Neural crest cell (in vitro differentiated cells): ENCODE measurements at places on chromosomes 2 and 18.

DNA sequence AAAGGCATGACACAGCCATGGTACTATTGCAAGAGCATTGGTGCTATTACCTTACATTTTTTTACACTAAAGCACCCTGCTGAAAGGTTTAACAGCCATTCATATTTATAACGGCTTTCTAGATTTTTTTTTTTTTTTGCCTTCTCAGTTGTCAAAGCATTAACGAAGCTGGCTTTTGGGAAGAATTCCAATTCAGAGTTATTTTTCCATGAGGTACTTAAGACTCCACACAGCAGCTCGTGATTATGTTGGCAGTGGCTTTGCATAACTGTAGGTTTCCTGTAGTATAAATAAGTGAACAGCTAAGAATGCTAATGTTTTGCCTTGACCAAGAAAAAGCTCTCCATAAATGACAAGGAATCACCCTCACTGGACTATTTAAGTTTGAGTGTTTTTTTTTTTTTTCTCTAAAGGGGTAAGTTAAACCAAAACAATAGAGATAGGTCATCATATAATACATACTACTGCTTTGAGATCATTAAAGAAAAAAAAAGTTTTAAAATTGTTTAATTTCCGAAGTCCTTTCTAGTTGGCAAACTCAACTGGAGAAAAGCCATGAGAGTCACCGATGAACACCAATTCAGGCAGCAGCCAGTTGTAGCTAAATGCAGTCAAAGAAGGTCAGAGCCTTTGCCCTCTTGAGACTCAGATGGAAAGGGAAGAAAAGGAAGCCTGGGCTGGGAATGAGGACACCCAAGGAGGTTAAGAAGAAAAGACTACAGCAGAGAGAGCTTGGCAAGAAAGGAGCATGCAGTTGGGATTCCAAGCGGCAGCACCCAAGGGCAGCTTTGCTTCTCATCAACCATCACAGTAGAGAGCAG lies 187.4 kb upstream of the NCKAP5 start:
- no peak for DNase-seq

DNA sequence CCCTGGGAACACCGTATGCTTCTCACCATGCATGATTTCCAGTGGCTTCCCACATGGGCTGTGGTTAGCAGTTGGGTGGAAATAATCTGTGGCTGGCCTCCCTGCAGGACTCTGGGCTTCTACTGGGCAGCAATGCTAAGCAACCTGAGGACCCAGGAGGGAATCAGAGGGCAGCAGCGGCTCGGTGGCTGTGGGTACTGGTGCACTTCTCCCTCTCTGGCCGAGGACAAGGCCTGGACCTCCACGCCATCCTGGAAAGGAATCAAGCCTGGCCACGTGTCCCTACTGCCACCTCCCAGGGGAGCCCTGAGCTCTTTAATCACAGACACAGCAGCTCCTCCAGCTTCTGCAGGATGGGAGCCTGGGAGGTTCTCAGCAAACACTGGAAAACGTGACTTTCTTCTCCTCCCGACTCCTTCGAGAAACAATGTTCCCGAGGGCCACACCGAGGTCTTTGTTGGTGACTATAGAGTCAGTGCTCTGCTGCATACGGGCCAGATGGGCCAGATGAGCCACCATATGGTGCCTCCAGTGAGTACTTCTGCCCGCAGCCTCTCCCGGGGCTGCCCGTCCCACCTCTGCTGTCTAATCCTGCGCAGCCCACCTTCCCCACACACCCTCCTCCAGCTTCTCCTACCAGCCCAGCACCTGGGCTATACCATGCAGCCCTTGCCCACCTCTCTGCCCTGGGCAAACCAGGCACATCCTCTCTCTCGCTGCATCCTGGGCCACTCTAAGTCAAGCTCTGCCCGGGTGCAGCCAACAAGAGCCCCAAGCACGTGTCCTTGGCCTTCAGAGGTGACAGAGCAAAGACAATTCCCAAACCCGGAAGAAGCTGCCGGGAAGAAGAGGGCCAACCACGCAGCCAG lies 42.8 kb upstream of the OTOS start:
- no peak for DNase-seq

DNA sequence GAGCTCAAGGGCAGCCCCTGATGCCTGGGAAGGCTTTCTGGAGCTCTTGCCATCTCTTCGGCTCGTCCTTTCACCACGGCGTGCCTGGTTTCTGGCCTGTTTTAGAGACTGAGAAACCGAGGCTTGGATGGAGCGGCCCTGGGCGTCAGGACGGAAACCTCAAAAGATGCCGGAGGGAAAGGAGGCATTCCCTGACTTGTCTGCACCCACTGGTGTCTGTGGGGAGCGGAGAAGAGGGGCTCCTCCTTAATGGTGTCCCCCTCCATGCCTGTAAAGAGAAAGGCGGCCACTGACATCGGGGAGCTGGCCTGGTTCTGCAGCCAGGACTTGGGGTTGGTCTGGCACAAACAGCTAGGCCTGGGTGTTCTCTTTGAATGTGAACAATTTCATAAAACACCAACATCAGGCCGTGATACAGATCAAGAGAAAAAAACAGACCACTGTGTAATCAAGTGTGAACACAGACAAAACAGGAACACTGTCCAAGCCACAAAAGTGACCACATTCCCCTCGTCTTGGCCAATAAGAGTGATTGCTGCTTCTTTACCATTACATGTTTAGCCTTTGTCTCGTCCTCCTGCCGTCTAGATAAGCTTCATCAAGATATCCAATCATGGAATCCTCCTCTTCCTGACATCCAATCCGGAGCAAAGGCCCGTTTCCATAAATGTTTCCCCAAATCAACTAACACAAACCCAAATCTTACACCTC lies 633 bp upstream of the ILKAP start:
- no peak for DNase-seq

GRCh38 chr2:28547223-28547860 lies 51.5 kb downstream of the PLB1 start:
- no peak for DNase-seq

GRCh38 chr2:76332871-76333270 lies 622.2 kb upstream of the GCFC2 start:
- DNase-seq: no peak

DNA sequence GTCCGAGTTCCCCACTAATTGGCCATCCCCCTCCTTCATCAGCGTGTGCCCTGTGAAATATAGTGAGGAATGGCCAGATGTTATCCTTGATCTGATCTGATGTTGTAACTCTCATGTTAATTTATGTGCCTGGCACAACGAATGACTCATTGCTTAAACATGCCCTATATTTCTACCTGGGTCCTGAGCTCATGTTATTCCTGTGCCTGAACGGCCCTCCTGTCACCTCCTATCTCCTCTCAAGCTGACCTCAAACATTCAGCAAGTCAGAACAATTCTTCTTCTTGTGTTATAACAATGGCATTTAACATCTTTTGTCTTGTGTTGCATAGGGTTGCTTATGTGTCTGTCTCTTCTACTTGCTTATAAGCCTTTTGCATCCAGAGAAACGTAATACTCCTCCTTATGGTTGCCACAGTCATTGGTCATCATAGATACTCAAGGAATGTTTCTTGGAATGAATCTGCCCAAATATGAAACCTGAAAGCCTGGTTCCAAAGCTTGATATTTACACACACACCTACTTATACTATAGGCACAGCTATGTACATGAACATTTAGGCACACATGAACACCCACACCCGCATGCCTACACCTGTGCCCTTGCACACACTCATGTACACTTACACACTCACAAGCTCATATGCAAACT lies 80.2 kb upstream of the PHLPP1 start:
- no peak for DNase-seq

GRCh38 chr2:201962774-201963562 lies 70.7 kb upstream of the FZD7 start:
- peak; percentile 33 for DNase-seq

DNA sequence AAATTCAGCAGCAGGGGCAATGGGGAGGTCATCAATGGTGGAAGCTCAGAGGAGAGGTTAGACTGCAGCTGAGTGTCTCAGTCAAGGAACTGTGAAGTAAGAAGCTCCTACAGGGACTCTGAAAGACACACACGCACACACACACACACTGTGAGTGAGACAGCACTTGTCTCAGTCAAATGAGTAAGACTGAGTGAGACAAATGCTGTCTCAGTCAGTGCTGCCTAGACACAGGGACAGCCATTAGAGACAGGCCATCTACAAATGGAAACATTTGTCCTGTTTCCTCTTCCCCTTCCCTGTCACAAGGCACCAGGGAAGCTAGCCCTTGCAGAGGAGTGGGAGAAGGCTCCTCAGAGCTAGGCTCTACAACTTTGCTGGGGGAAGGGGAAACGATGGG lies 577.4 kb upstream of the GCFC2 start:
- DNase-seq: no peak

GRCh38 chr2:231614559-231615057 lies 21.9 kb downstream of the TEX44 start:
- no peak for DNase-seq

DNA sequence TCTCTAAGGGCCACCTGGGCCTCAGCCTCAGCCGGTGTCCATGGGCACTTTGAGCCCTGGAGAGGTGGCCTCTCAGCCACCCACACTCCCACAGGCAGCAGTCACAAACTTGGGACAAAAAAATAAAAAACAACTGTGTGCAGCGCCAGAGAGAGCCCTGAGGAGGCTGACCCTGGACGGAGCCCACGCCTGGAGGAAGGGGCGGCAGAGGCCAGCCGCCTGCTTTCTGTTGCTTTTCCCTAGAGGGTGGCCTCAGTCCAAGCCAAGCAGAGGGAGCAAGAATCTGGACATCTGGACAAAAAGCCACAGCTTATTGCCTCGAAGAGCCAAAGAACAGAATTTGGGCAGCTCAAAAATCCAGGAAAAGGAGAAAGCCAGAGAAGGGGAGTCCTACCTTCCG lies 43.3 kb upstream of the LDLRAD4 start:
- no peak for DNase-seq

- DNase-seq: no peak
Observed at GRCh38 chr18:25647404-25647803, 295.4 kb upstream of the ZNF521 start.

- DNase-seq: no peak
Observed at GRCh38 chr2:689237-689636, 12.0 kb upstream of the TMEM18 start.

DNA sequence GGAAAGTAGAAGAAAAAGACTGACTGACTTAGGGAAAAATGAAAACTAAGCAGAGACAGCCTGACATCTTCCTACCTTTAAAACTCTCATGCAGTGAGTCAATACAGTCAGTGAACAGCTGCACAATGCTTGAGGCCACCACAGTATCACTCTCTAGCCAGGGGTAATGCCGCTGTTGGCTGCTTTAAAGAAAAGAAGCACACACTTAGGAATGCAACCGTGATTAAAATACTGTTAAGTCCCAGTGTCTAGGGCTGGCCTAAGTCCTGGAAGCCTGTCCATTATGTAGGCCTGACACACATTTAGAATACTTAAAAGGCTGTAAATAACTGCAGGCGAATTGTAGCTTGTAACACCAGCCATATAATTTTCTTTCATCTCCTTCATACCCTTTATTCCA lies 50.7 kb downstream of the SIGLEC15 start:
- no peak for DNase-seq

GRCh38 chr2:220509096-220509757 lies 881.8 kb downstream of the SLC4A3 start:
- no peak for DNase-seq

DNA sequence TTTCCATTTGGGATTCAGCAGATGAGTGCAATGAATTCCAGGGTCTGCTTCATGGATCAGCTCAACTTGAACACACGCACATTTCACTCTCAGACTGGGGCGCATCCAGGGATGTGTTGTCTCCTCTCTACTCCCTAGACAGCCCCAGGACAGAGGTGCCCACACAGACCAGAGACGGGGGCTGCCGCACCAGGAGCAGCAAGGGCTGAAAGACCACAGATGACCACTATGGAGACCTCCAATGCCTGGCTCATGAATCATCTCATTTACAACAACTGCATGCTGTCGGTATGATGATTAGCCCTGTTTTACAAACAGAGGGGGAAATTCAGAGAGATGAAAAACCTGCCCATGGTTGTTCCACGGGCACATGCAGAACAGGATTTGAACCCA lies 63.1 kb downstream of the CYP26B1 start:
- DNase-seq: no peak

DNA sequence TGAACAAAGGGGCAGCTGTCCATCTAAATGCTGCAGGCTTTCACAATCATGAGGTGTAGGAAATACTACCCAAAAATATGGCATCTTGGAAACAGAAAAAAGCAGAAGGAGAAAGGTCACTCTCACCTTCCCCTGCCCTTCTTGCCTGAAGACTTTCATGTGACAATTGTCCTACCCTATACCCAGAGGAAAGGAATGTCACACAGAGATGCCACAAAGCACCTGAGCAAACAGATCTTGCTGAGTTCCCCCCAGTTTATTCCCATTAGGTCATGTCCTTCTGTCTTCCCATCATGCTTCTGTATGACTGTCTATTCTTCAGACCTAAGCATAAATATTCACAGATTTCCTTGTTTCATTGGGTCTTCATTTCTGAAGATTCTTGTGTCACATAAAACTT lies 116.6 kb upstream of the MSH6 start:
- no peak for DNase-seq

GRCh38 chr18:12028040-12028628 lies 46.8 kb downstream of the IMPA2 start:
- no peak for DNase-seq

GRCh38 chr2:72665448-72665847 lies 160.4 kb downstream of the EXOC6B start:
- no peak for DNase-seq

DNA sequence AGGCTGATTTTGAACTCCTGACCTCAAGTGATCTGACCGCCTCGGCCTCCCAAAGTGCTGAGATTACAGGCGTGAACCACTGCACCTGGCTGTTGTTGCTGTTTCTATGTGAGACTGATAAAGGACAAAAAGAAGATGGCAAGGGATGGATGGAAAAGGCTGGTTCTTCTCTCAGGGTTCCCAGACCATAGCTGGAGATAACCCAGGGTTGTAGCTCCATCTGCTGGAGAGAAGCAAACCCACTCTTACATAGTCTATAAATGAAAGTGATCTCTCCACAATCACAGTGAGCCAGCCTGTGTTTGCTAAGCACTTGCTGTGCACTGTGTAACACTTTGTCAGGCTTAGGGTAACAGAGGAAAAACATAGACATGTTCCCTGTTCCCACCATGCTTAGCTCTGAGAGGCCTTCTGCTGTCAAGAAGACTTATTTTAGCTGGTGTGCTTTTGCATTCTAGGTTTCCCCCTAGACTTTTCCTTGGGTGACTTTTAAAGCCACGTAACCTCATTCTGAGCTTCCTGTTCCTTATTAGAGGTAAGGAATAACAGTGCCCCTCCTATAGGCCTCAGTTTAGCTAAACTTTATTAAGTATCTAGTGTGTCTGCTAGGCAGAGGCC lies 49.7 kb downstream of the LIMS1 start:
- DNase-seq: peak; percentile 55

DNA sequence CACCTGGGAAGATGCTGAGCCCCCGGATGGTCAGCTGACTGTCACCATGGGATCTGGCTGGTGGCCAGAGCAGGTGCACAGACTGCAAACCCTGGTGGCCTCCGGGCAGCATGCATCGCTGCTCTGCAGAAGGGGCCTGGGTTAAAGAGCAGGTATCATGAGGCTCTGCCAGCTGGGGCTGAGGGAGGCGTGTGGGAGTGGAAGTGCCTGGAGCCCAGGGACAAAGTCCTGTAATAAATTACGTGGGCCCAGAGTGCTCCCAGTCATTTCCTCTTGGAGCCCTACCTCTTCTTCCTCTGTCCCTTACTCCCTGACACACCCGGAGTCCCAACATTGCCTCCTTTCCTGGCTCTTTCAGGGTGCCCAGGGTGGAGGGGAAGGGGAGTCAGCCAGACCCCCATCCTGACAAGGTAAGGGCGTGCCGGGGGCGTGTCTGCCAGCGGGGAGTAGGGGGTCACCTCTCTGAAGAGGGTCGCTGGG lies at the start of gene MYO7B:
MYO7B (plus strand) TSS at position 262 of the 480 bp plus-strand sequence. CDS start 24,040 bp downstream, outside the sequence.
- no peak for DNase-seq

- DNase-seq: no peak
Observed at GRCh38 chr2:150885236-150885635, 376.4 kb downstream of the RBM43 start.

GRCh38 chr2:88144914-88145497 lies 17.1 kb upstream of the FABP1 start:
- DNase-seq: no peak
